Neural progenitor cell (in vitro differentiated cells): ENCODE measurements at places on chromosomes 1 and 21. TPM values are rescaled to one million over a fixed set of nuclear protein-coding genes. Genes with fewer than 3 reads are reported as not detected.

The S100B gene
- 0.60 and 1.0 TPM in 2 replicates for total RNA-seq

The KRTAP19-3 gene
- total RNA-seq: not detected in 2 replicates

The FCRL1 gene
- total RNA-seq: not detected in 2 replicates

The TSPEAR gene
- total RNA-seq: not detected in 2 replicates

The PTPRC gene
- total RNA-seq: not detected in 2 replicates

The DDR2 gene
- total RNA-seq: 0.69 and 0.74 TPM in 2 replicates

The NME7 gene
- 23.5 and 60.6 TPM in 2 replicates for total RNA-seq

The ACTA1 gene
- 1.2 and 2.6 TPM in 2 replicates for total RNA-seq

The RHD gene
- not detected in 2 replicates for total RNA-seq

The CNR2 gene
- not detected in 2 replicates for total RNA-seq

The DIRAS3 gene
- total RNA-seq: 0.12 and 1.3 TPM in 2 replicates

The GIPC2 gene
- total RNA-seq: not detected in 2 replicates

The RAP1GAP gene
- 2.6 and 3.9 TPM in 2 replicates for total RNA-seq

The OR10X1 gene
- not detected in 2 replicates for total RNA-seq

DNA sequence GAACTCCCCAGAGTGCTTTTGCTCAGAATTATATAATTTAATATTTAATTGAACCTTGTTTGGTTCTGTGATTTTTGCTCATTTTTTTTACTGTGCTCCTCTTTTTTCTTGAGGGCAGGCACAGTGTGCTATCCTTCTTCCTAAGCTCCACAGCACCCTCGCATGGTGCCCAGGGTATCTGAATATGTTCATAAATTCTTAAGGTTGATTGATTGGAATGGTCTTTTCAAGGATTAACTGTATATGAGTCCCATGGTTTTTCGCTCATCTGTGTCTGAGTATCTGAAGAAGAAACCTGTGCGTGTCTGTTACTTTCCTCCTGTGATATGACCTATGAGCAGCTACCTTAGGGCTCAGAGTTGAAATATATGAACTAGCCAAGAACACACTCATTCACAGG is 393.7 kb downstream of the HLX start:
- DNase-seq: no peak

DNA sequence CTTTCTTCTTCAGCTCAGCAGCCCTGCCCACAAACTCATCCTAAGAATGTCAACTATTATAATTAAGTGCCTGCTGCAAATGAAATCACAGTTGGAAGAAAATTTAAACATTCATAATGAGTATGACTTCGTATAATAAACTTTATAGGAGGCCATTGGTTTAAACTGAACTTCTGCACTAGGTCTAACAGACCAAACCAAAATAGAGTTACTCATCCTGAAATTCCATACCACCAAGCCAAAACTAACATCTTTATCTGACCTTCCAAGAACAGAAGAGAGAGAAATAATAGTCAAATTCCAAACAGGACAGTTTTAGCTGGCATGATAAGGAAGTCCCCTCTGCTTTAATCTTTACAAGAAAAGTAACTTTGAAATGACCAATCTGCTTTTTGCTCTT is 472.4 kb upstream of the PRMT6 start:
- DNase-seq: no peak

- DNase-seq: peak; percentile 55
These were observed 308.5 kb downstream of the LMX1A start for GRCh38 chr1:165047994-165048393.

GRCh38 chr1:61152066-61152465 is 69.7 kb downstream of the NFIA start:
- DNase-seq: peak; percentile 40

DNA sequence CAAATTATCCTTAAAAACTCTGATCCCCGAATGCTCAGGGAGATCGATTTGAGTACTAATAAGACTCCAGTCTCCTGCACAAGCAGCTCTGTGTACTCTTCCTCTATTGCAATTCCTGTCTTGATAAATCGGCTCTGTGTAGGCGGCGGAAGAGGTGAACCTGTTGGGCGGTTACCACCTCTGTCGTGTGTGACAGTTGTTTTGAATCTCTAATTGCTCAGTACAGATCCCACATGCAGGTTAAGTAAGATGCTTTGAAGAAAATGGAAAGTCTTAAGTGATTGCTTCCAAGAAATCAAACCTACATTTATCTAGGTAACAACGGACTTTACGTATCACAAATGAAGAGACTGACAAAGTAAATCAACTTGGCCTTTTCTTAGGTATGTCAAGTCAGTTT is 35.5 kb downstream of the COA6 start:
- no peak for DNase-seq

GRCh38 chr1:28370239-28371009 is 884 bp downstream of the PHACTR4 start:
- peak; percentile 65 for DNase-seq

DNA sequence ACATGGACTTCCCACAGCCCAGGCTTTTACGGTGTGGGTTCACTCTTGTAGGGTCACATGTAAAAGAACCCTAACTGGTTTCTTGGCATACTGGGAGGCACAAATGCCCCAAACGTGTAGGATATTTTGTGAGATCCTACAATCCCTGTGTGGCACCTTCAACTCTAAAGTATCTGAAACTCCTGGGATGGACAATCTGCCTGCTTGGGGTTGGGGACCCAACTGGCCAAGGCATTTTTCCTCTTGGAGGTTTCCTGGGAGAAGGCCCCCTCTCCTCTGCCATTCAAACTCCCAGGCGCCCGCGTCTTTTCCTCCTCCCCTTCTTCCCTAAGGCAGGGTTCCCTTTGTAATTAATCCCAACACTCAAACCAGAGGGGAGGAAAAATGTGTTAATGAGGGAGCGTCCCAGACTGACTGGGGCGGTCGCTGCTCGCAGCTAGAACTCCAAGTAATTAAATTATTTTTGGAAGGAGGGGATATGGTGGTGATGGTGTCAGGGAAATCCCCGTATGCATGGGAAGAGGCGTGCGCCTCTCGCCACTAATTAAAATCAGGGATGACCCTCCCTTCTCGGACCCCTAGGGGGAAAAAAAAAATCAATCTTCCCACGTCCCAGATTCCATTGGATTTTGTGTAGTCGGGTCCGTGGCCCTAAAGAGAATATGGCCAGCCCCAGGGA is 681 bp upstream of the VANGL2 start:
- peak; percentile 76 for DNase-seq

- DNase-seq: no peak
These were observed 2.7 kb downstream of the CLIC6 start for GRCh38 chr21:34671462-34671861.

- DNase-seq: no peak
These were observed 32.8 kb upstream of the ZNF281 start for GRCh38 chr1:200442537-200443156.

GRCh38 chr1:51268634-51269033 is 32.6 kb downstream of the RNF11 start:
- no peak for DNase-seq

GRCh38 chr1:233681285-233681684 is 67.4 kb downstream of the KCNK1 start:
- no peak for DNase-seq

- DNase-seq: no peak
These were observed 130.8 kb downstream of the HFM1 start for GRCh38 chr1:91273875-91274274.

- no peak for DNase-seq
These were observed 38.9 kb upstream of the HMGB4 start for GRCh38 chr1:33824971-33825370.

DNA sequence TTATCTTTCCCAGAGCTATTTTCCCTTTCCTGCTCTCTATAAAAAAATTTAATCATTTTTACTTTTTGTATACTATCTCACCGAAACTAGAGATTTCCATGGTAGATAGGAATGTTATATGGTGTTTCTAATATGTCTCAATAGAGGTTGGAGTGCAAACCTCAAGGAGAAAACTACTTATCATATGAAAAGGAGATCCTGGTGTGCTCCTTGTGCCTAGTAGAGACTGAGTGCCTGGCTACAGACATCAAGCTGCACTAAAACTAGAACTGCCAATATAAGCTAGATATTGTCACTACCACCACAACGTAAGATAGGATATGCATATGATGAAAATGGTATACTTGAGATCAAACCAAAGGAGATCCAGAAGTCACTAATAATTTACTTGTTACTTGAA is 67.0 kb downstream of the RGS18 start:
- DNase-seq: no peak

GRCh38 chr1:166133857-166134256 is 32.9 kb downstream of the FAM78B start:
- DNase-seq: no peak

GRCh38 chr1:87093286-87093685 is 178.9 kb downstream of the HS2ST1 start:
- no peak for DNase-seq

DNA sequence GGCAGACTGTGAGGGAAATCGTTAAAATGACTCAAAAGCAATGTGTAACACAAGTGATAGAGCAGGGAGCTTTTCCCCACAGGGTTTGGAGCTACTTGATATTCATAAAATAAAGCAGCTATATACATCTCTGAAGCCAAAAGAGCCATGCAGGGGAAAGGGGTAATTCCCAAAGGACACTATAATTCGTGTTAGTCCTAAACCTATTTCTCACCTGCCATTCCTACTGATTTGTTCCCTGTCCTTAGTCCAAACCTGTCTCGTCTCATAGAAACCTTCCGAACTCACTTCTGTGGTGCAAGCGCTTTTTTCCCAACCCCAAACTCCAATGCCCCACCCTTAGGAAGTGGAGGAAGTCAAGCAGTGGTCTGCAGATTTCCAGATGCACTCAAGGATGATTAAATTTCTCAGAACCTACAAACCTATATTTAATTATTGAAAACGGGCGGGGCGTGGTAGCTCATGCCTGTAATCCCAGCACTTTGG is 946 bp upstream of the HNRNPR start:
- peak; percentile 19 for DNase-seq

GRCh38 chr1:26419494-26419893 is 8.9 kb downstream of the LIN28A start:
- DNase-seq: no peak

DNA sequence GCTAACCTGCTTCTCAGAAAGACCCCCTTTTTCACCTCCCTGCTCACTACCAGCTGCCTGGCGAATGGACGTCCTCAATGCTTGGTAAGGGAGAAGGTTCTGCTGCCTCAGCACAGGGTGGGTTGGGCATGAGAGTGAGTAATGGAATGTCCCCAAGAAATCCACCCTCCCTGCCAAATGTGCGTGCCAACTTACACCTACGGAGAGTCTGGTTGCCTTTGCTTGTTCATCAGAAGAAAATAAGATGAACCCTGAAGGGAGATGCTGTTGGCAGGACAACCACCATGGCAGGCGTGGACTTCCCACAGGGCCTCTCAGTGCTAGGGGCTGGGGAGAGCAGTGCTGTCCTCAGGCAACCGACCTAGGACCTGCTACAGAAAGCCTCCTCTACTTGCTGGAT is 106.0 kb downstream of the XCL2 start:
- DNase-seq: no peak

- no peak for DNase-seq
These were observed 32.1 kb upstream of the COL18A1 start for GRCh38 chr21:45372732-45373355.

GRCh38 chr1:24161270-24161669 is 18.3 kb upstream of the IL22RA1 start:
- no peak for DNase-seq

- DNase-seq: no peak
These were observed 34.5 kb downstream of the SPATA21 start for GRCh38 chr1:16402742-16403141.

DNA sequence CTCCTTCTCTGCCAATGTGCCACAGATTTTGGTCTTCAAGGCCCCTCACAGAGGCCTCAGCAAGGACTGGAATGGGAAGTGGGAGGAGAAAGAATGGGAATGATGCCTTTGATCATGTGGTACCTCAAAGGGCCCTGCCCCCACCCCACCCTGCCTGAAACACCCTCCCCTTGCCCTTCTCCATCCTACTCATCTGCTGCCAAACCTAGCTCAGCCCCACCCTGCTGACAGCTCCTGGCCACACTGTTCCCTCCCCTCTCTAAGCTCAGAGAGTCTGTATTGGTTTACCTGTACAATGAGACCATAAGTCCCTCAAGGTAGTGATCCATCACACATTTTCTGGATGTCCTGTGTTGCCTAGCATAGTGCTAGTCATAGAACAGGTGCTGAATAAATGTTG is 6.7 kb upstream of the ARHGAP30 start:
- no peak for DNase-seq
